ENCODE measurements at places on chromosomes 2 and 18.

DNA sequence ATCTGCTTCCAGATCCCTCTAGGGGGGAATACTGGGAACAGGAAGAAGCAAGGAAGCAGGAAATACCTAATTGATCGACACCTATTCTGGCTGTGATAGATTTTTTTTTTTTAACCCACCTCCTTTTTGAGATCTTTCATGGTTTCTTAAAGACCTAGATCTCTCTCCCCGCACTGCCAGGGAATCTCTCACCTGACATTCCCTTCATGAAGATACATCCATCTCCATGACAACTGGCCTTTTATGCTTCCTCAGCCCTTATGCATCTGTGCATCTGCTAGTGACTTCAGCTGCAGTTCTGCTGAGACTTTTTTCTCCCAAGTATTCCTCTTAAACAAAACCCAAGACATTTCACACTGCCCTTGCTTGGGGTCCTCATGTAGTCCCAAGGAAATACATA lies 21.1 kb upstream of the CPO start:
- DNase-seq, result no peak

- no peak for DNase-seq
These were observed 36.5 kb downstream of the GPD2 start for GRCh38 chr2:156472686-156473085.

GRCh38 chr2:233417282-233417681 lies 63.0 kb downstream of the DGKD start:
- DNase-seq, result no peak

GRCh38 chr18:12029786-12030584 lies 48.7 kb downstream of the IMPA2 start:
- DNase-seq, result no peak

DNA sequence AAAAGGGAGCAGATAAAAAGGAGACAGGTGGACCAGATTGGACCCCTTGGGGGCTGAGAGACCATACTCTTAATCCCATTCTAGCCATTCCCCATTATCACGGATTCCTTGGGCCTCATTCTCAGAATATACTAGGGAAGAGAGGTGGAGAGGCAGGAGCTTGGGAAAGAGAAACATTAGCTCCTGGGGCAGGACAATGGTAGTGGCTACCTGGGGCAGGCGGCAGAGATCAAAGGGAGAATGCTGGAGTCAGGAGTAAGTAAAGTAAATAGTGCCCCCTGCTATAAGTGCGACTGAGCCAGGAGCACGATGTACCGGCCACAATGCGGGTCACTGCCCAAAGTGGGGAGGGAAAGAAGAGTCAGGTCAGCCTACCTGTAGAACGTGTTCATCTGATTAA lies 20.4 kb upstream of the IHH start:
- DNase-seq, result no peak

GRCh38 chr2:115678129-115678528 lies 1235.7 kb downstream of the DPP10 start:
- peak; percentile 56 for DNase-seq

GRCh38 chr2:58923869-58924268 lies 682.7 kb upstream of the FANCL start:
- no peak for DNase-seq

- no peak for DNase-seq
These were observed 503.2 kb downstream of the PIK3C3 start for GRCh38 chr18:42458226-42458625.

DNA sequence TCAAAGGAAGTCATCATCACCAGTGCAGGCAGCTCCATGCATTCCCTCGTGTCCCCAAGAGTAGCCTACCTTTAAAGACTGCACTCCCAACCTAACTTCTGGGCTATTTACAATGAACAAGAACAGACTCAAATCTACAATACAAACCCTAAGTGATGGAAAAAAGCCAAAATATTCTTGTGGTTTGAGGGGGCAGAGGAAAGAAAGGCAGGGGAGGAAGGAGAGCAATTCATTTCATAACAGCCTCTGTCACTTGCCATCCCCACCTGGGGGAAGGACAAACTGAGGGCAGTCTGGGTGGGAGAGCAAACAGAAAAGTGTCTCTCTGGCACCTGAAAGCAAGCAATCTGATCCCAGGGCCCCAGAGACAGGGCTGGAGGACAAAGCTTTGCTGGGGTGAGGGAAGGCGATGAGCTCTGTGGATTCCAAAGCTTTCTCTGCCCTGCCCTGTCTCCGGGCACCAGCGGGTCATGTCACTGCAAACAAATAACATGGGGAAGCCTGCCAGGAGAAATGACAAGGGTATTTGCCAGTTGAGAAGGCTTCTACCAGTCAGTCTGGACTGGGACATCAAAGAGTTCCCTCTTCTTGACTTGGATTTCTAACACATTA lies 528.0 kb upstream of the TNP1 start:
- DNase-seq, result no peak

DNA sequence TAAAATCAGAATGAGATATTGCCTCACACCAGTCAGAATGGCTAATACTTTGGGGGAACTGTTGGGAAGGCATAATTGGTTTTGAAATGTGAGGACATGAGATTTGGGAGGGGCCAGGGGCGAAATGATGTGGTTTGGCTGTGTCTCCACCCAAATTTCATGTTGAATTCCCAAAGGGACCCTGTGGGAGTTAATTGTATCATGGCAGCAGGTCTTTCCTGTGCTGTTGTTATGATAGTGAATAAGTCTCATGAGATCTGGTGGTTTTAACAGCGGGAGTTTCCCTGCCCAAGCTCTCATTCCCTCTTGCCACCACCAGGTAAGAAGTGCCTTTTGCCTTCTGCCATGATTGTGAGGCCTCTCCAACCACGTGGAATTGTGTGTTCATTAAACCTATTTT lies 59.6 kb downstream of the CSRNP3 start:
- no peak for DNase-seq

GRCh38 chr2:98806236-98806697 lies 75.3 kb upstream of the MGAT4A start:
- no peak for DNase-seq

DNA sequence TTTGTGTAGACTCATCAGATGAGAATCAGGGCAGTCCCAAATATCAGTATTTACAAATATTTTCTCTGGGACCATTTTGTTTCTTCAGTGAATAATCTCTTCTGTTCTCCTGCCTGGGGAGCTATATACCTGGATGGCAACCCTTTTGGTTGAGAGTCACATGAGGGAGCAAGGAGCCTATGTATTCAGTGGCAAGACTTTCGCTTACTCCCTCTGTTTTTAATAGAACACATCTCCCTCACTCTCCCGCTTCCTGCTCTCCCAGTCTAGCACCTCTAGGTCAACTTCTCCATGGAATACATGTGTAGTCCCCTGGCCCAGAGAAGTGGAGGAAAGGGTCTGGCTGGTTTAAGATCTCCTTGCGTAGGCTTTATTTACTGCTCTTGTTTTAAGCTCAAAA lies 600.3 kb downstream of the CCDC85A start:
- no peak for DNase-seq

GRCh38 chr18:864872-865273 lies 39.8 kb upstream of the ADCYAP1 start:
- DNase-seq, result peak; percentile 82

- no peak for DNase-seq
These were observed 24.0 kb downstream of the RAX start for GRCh38 chr18:59249199-59249774.

GRCh38 chr18:2480536-2480935 lies 90.8 kb downstream of the METTL4 start:
- DNase-seq, result no peak

GRCh38 chr2:218865999-218866398 lies 6.4 kb downstream of the WNT6 start:
- DNase-seq, result peak; percentile 48

DNA sequence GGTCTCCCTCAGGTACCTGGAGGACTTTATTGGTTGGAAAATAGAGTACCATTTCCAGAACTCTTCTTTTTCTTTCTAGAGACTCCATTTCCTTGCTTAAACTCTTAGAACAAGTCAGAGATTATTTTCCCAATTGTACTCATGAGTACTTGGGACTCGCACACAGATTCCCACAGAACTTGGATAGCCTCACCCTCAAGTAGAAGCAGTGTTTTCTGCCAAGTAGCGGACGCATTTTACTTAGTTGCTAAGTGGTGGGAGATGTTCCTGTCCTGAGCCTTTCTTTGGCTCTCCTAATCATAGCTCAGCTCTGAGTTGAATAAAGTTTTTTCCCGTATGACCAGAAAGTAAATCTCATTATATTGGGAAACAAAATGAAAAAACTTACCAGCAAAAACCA lies 17.2 kb downstream of the SLC30A3 start:
- DNase-seq, result no peak

GRCh38 chr2:110770404-110770958 lies 38.1 kb downstream of the ACOXL start:
- DNase-seq, result no peak

- no peak for DNase-seq
These were observed 460.7 kb downstream of the BCL11A start for GRCh38 chr2:60092781-60093180.

- no peak for DNase-seq
These were observed 17.3 kb upstream of the MARCHF4 start for GRCh38 chr2:216389570-216389969.

Measured in spleen (tissue), 13 donors.